Muscle of back (tissue), 13 donors: ENCODE measurements at places on chromosomes 5 and 9. TPM values are rescaled to one million over a fixed set of nuclear protein-coding genes. Genes with fewer than 3 reads are reported as not detected.

Gene BARHL1
- not detected for polyA plus RNA-seq

Gene SLC6A7
- polyA plus RNA-seq, result 1.7 TPM

GRCh38 chr9:37700900-37701299 is 50.1 kb downstream of the FRMPD1 start:
- no peak for DNase-seq

- DNase-seq, result no peak
Measured at GRCh38 chr5:19492861-19493260, 495.1 kb downstream of the CDH18 start.

- no peak for DNase-seq
Measured at GRCh38 chr5:162624110-162624509, 556.5 kb downstream of the GABRG2 start.
